ENCODE measurements at places on chromosomes 11 and 22. TPM values are rescaled to one million over a fixed set of nuclear protein-coding genes. Genes with fewer than 3 reads are reported as not detected.

DNA sequence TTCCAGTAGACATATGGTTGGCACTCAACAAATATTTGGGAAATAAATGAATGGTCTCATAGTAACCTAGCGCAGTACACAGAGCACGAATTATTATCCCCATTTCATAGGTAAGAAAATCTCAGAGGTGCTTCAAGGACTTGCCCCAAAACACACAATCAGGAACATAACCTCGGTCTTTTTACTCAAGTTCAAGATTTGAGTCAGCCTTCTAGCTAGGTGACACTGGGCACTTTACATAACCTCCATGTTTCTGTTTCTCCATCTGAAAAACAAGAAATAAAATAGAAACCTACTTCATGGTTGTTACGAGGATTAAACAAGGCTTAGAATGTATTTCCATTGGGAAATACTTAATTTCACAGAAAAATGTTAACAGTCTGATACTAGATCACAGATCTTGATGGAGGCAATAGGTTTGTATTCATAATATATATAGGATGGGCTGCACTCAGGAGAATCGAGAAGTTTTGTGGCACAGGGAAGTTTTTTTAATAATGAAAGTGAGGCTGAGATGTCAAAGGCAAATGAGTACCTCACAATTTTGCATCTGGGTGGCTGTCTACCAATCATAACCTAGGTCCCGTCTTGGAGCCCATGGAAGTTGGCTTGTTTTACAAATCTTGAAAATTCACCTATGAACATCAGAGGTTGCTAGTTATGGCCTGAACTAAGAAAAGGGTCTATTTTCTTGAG, 147.4 kb upstream of the ZC3H12C start:
- no peak for DNase-seq

DNA sequence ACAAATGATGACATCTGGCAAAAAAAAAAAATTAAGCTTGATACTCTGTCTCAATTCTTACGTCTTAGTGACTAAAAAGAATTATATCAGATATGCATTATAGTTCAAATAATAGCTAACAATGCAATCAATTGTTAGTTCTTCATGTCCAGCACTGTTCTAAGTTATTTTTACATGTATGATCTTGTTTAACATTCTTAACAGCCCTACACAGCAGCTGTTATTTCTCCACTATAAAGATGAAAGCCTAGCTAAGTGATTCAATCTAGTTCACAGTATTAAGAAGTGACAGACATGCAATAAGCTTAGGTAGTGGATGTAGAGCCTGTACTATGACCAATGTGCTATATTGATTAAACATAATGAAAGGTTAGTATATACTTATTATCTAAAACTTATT, 4.1 kb downstream of the ZNF214 start:
- DNase-seq: no peak

Gene HBG2
- not detected for polyA plus RNA-seq

- no peak for DNase-seq
Measured at GRCh38 chr11:12354750-12355545, 22.4 kb upstream of the PARVA start.

- DNase-seq: peak; percentile 89
Measured at GRCh38 chr11:128052912-128053641, 534.3 kb downstream of the ETS1 start.

Gene DNHD1
- polyA plus RNA-seq: 1.1 TPM

GRCh38 chr11:35811783-35812182, 132.1 kb upstream of the LDLRAD3 start:
- no peak for DNase-seq

Gene SPTBN2
- polyA plus RNA-seq: not detected

GRCh38 chr22:33563220-33563964, 356.9 kb downstream of the LARGE1 start:
- no peak for DNase-seq

DNA sequence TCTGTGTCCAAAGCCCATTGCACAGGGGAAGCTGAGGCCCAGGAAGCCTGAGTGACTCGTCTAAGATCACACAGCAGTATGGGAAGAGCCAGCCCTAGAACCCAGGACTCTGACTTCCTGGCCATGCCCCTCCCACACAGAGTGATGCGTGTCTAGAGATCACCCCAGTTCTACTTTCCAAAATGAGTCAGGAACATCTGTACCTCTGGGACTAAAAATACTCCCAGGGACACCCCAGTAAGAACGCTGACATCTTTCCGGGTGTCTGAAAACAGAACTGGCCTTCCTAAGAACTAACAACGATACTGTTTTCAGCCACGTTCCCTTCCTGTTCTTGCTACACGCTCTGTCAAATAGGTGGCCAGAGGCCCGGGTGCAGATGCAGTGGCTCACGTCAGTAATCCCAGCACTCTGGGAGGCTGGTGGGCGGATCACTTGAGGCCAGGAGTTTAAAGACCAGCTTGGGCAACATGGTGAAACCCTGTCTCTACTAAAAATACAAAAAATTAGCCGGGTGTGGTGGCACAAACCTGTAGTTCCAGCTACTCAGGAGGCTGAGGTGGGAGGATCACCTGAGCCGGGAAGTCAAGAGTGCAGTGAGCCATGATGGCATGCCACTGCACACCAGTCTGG, 21.7 kb upstream of the PDGFB start:
- peak; percentile 43 for DNase-seq

DNA sequence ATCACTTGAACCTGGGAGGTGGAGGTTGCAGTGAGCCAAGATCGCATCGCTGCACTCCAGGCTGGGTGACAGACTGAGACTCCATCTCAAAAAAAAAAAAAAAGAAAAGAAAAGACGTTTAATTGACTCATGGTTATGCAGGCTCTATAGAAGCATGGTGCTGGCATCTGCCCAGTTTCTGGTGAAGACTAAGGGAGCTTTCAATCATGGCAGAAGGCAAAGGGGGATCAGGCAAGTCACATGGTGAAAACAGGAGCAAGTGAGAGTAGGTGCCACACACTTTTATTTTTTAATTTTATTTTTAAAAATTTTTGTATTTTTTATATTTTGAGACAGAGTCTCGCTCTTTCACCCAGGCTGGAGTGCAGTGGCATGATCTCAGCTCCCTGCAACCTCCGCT, 8.4 kb upstream of the PATZ1 start:
- DNase-seq: no peak

Gene CTSW
- polyA plus RNA-seq: 0.23 TPM

GRCh38 chr11:10441652-10442503, 13.2 kb upstream of the AMPD3 start:
- no peak for DNase-seq

- DNase-seq: no peak
Measured at GRCh38 chr22:27791159-27791858, 10.2 kb downstream of the MN1 start.

- DNase-seq: no peak
Measured at GRCh38 chr22:19680911-19681862, 33.1 kb upstream of the SEPTIN5 start.

GRCh38 chr11:102252339-102252891, 64.9 kb upstream of the BIRC3 start:
- DNase-seq: peak; percentile 78

Gene TMA7B
- not detected for polyA plus RNA-seq

Gene MN1
- polyA plus RNA-seq: 4.2 TPM

GRCh38 chr11:134740590-134741261, 328.7 kb upstream of the B3GAT1 start:
- DNase-seq: no peak

GRCh38 chr11:66465373-66466224, 1.1 kb upstream of the PELI3 start:
- no peak for DNase-seq

DNA sequence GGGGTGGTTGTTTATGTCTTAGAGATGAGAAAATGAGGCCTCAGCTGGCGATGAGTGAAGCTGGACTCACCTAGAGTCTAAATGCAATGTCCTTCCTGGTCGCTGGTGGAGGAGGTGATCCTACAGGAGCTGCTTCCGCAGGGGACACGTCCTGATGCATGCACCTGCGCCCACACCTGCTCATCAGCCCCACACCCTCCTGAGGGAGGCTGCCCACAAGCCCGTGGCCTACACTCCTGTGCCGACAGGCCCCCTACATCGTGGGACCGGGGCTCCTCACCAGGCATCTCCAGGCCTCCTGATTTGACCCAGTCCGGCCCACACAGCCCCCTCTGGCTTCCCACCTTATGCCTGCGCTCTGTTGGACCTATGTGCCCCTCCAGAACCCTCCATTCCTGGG, 857.2 kb downstream of the TBC1D22A start:
- DNase-seq: no peak

GRCh38 chr22:46064228-46064965, 85.9 kb upstream of the PPARA start:
- DNase-seq: peak; percentile 69

DNA sequence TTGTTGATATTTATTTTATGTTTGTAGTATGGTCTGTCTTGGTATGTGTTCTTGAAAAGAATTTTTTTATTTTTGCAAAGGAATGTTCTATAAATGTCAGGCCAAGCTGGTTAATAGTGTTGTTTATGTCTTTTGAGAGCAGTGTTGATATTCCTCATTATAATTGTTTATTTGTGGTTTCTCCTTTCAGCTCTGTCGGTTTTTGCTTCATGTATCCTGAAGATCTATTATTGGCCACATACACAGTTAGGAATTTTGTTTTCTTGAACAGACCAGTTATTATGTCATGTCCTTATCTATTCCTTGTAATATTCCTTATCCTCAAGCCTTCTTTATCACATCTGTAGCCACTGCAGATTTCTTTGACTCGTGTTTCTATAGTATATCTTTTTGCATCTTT, 56.5 kb downstream of the PDHX start:
- DNase-seq: peak; percentile 46

GRCh38 chr11:78886616-78887015, 312.0 kb upstream of the NARS2 start:
- DNase-seq: no peak

DNA sequence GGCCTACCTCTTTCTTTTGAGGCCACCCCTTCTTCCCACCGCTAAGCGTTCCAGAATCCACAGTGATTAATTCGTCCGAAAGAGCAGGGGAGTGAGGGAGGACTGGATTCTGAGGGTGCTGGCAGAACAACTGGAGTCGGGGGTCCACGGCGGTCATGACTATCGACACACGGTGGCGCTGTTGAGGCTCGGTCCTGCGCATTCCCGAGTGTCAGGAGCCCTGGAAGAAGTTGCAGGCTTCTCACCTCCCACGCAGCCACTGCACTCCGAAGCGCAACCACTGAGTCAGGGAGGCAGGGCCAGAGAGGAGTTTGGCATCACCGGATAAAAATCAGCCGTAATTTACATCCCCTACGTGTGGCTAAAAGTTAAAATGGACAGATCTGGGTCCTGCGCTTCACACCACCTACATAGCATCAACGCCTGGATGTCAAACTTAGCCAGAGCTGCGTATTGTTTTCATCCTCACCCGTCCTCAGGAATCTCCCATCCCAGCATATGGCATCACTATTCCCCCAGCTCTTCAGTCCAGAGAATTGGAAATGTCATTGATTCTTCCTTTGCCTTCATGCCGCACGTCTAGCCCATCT, 10.7 kb upstream of the CTSF start:
- DNase-seq: peak; percentile 94

- peak; percentile 81 for DNase-seq
Measured at GRCh38 chr22:26777156-26777801, 119.9 kb downstream of the MIAT start.

DNA sequence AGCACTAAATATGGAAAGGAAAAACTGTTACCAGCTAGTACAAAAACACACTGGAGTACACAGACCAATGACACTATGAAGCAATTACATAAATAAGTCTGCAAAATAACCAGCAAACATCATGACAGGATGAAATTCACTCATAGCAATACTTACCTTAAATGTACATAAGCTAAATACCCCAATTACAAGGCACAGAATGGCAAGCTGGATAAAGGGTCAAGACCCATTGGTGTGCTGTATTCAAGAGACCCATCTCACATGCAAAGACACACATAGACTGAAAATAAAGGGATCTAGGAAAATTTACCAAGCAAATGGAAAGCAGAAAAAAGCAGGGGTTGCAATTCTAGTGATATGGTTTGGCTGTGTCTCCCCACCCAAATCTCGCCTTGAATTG, 44.0 kb upstream of the CALCA start:
- DNase-seq: no peak

GRCh38 chr11:119204066-119204465, 2.1 kb upstream of the CBL start:
- DNase-seq: no peak

Data from GM23248 (cell line).